ENCODE measurements at places on chromosomes 6 and 20.

GRCh38 chr6:127582777-127583462 lies 5.9 kb downstream of the C6orf58 start:
- no peak for DNase-seq

- DNase-seq: no peak
Measured at GRCh38 chr20:23386304-23387117, 24.5 kb downstream of the GZF1 start.

GRCh38 chr20:23622839-23623343 lies 14.9 kb downstream of the CST3 start:
- no peak for DNase-seq

GRCh38 chr6:21740376-21741124 lies 147.0 kb downstream of the SOX4 start:
- DNase-seq: no peak

DNA sequence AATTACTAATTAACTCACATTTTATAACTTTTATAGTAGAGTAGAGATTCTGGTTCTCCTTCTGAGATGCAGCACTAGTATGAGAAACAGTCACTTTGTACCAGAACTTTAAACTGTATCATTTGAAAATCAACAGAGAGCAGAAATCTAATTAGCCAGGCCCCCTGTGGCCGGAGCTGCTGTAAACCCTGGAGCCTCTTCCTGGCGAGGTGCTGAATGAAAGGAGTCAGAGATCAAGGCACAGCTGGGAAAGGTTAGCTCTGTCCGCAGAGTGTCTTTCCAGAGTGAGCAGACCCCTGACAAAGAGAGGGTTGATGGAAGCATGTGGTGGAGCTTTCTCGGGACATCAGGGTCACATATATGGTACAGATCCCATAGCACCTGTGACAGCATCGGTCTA lies 703.8 kb downstream of the RFPL4B start:
- DNase-seq: no peak

GRCh38 chr6:112237066-112237465 lies 17.3 kb downstream of the LAMA4 start:
- no peak for DNase-seq

- DNase-seq: no peak
Measured at GRCh38 chr6:38068854-38069590, 249.5 kb downstream of the ZFAND3 start.

GRCh38 chr6:109315341-109316110 lies 66.7 kb downstream of the CD164 start:
- DNase-seq: no peak

DNA sequence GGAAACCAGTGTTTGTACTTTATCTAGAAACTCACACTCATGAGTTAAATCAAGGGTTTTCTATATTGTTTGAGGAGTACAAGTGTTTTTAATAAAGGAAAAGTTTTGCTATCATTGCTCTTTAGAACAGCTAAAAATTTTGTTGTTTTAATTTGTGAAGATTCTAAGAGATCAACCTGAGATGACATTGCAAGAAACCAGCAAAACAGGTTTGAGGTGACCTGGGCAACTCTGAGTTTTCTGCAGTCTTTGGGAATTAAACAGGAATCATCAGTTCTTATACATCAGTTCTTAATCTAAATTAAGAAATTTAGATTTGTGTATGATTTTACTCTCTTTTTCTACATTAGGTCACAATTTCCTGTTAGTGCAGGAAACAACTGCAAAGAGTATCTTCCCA lies 114.5 kb downstream of the JAG1 start:
- DNase-seq: no peak

DNA sequence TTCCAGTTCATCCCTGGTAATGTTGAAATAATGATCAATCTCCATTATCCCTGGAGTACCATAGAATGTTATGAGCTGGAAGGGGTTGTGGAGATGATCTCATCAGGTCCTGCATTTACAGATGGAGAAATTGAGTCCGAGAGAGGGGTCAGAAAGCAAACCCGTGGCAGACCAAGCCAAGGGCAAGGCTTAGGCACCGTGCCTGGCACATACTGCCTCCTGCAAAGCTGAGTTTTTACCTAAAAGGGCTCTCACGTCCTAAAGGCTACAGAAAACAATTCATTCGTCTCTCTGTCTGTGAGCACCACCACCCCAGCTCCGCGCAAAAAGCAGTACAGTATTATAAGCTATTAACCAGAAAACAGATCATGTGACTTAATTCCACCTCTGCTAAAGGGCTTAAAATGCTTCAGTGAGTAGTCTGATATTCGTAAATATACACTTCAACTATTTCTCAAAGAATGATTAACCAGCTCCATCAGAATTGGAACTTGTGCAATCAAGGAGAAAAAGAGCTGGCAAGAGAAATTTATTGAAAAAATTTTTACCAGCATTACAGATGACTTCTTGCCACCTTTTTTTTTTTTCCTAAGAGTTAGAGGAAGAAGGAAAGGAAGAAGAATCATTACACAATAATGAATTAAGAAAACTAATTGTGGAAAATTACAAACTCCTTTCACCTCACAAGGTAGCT lies 3.4 kb upstream of the PARD6B start:
- no peak for DNase-seq

- DNase-seq: no peak
Measured at GRCh38 chr6:54846243-54846856, at the start of gene FAM83B. TSS of gene FAM83B (plus strand) at chr6:54846771. CDS start at chr6:54870247, 23,476 bp downstream.

- DNase-seq: no peak
Measured at GRCh38 chr20:57023007-57023406, 243.4 kb downstream of the BMP7 start.

DNA sequence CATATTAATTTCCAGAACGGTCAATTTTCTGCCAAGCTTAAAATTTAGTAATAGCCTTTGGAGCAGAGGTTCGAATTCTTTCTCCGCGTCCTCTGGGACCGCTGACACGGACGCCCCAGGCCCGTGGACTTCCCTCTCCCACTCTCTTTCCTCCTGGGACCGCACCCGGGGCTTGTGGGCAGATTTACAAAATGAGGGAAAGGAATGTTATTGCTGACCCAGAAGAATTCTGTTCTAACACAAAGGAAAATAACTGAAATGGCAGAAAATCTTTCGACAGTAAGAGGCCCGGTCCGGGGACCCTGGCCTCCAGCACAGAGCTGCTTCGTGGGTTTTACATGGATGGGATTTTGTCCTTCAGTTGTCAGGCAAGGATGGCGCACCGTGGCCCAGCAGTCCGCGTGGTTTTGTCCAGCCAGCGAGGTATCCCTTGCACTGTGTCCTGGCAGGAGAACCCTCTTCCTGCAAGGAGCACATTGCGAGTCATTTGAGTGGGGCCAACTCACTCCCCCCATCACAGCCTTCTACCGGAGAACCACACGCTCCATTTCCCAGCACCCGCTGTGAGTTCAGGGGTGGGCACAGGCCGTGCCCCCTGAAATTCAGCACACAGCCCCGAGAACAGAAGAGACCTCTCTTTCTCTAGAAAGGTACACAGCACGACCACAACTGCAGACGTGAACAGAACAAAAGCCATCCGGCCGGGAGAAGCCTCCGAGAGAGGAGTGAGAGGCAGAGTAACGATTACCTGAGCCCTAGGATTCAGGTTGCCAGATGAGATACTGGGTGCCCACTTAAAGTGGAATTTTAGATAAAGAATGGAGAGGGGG lies 106.0 kb upstream of the AFDN start:
- DNase-seq: no peak

DNA sequence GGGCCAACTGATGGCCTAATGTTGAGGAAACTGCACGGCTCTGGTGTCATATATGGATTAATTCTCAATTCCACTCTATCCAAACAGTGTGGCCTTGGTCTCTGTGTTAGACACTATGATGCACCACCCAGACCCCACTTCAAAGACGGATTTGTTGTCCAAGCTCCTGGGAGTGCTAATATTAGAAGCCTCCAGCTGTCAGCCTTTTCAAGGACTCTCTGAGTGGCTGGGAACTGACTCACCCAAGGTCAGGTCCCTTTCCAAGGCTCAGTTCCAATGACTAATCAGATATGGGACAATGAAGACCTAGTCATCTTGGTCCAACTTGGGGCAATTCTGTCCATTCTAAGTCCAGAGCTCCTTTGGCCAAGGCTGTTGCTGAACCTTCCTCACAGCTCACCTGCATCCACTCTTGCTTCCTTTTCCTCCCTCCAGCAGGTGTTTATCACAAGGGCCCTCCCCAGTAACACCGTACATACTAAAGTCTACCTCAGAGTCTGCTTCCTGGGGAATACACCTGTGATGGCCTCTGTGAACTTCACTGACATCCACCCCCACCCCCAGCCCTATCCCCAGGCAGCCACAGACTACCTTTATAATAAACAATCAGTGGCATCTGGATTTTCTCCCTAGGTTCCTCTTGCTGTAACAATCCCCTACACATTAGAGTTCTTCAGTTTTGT lies 7.2 kb upstream of the IL20RA start:
- DNase-seq: no peak

DNA sequence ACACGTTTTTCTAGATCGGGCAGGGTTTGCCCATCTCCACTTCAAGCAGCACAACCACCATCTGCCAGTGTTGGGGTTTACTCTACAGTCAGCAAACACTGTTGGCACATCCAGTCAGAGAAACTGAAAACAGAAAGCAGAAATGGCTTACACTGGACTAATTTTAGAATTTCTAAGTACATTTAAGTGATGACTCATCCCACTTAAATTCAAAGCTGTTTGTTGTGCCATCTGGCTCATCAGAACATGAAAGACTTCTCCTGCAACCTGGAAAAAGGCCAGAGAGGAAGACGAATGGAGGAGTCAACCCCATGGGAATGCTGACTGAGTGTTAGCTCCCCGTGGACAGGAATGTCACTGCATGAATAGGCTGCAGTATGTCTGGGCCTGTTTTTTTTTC lies 21.8 kb downstream of the FAM209B start:
- DNase-seq: no peak

GRCh38 chr20:39829256-39829655 lies 859.8 kb downstream of the MAFB start:
- no peak for DNase-seq

- DNase-seq: no peak
Measured at GRCh38 chr20:41258474-41258873, 59.1 kb downstream of the ZHX3 start.

DNA sequence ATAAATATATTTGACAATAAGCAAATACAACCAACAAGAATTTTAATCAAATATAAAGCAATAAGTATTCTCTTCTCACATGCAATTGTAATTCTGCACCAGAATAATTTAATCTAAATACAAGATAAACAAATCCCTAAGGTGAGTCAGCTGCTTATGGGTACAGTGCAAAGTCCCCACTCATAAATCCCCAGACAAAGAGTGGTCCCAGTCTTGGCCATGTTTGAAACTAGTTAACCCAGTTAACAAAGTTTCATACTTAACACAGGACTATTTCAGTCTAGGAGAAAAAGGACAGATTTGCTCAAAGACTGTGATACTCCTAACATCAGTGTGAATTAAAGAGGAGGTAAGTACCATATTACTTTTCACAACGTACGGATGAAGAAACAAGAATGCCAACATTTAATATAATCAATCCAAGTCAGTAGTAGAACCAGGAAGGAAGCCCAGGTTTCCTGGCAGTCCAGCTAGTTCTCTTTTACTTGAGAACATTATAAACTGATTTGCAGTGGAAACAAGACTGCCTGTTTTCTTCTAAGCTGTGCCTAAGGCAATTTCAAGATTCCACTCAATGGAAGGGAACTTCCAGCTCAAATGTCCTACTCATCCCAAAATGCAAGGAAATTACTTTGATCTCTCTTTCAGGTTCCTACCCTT lies 10.4 kb downstream of the SAMD3 start:
- DNase-seq: no peak

DNA sequence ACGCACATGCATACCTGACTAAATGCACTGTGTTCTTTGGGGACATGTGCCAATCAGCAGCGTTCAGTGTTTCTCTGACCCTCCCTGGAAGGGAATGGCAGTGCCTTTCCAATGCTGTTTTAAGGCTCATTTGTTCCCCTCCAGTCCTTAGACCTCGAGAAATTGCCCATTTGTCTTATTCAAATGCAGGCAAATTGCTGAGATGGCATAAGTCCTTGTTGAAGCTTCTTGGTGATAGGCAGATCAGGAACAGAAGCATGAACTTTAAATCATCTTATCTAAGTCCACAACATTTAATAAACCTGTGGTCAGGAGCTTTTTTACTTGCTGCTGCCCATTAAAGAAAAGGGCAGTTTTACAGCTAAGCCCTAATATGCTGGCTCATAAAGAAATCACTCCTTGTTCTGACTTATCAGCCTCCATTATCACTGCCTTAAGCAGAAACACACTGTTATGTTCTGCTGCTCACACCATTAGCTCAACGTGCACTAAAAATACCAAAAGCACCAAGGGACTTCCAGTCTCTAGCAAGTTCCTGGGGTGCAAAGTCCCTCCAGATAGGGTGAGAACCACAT lies 112.9 kb upstream of the LRFN2 start:
- no peak for DNase-seq

DNA sequence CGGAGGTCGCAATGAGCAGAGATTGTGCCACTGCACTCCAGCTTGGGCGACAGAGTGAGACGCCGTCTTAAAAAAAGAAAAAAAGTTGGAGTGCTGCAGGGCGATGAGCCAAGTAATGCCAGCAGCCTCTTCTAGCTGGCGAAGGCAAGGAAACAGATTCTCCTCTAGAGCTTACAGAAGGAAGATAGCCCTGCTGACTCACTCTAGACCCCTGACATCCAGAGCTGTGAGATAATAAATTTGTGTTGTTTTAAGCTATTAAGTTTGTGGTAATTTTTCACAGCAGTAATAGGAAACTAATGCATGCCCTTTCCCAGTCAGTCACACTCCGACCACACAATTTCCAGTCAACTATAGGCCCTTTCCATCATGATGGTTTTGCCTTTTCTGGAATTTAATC lies 16.4 kb downstream of the PRSS16 start:
- DNase-seq: no peak

- DNase-seq: no peak
Measured at GRCh38 chr6:30703821-30704220, 13.0 kb upstream of the NRM start.

DNA sequence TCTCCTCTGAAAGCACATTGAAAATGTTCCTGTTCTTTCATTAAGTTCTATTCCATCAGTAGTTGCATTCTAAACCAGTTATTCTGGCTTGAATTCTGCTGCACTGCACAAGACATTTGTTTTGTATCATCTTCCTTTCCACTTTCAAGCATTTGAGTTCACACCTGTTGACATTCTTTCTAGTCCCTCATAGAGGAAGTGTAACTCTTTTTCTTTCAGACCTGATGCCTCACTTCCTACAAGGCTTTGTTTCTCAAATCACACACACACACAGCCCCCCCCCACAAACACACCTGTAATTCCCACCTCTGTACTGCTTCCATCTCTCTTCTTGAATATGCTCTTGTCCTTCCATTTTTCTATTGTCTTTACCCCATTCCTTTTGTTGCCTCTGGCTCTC lies 50.9 kb downstream of the CCN2 start:
- DNase-seq: no peak

GRCh38 chr20:63502671-63503172 lies 3.8 kb upstream of the EEF1A2 start:
- DNase-seq: no peak

GRCh38 chr20:51287628-51288413 lies 254.7 kb downstream of the NFATC2 start:
- DNase-seq: no peak
